ENCODE measurements at places on chromosomes 7 and 10.

DNA sequence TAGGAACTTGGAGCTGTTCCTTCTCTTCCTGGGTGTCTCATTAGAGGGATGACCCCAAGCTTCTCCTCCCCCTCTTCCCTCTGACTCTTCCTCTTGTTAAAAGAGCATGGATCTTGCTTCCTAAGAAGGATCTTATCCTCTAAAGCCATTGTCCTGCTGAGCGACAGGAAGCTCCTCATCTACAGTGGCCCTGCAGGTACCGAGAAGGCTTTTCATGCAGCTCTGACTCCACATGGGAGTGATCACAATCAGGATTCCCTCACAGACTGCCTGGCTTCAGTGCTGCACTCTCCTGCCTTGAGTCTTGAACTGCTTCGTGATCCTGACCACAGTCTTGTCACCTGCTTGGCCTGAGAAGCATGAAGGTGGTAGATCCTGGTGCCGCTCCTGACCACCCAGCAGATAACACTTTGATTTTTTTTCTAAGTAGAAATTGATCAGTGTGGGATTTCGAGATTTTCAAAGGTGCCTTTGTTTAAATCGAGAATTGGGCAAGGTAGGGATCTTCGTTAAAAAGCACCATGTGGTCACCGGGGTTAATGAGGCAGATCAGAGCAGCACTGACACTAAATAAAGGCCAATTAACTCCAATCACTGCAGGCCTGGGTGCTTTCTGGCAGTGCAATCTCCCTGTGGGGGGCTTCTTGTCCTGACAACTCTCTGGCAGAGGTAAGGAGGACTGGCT, 376.4 kb downstream of the NRG3 start:
- no peak for DNase-seq

- DNase-seq = peak; percentile 12
These were observed 134.9 kb downstream of the BICC1 start for GRCh38 chr10:58647376-58648112.

DNA sequence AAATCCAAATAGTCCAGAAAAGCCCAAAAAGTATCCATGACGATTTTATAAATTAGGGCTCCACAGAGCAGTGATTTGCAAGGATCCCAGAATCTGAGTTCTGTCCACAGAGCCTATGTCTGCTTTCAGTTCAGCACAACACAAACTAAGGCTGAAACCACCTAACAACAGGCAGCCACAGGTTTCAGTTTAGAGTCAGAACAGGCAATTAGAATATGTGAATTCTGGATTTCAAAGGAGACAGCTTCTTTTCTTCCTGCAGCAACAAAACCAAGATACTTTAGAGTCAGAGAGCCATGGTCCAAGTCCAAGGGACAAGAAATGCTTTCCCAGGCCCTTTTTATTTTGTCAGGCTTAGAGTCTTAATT, 23.6 kb downstream of the IFIT3 start:
- peak; percentile 26 for DNase-seq

- DNase-seq = peak; percentile 17
These were observed 240.0 kb downstream of the TEX36 start for GRCh38 chr10:125442856-125443540.

GRCh38 chr10:100909501-100910263, 3.1 kb upstream of the SLF2 start:
- no peak for DNase-seq
